ENCODE measurements at places on chromosomes 2 and 18.

DNA sequence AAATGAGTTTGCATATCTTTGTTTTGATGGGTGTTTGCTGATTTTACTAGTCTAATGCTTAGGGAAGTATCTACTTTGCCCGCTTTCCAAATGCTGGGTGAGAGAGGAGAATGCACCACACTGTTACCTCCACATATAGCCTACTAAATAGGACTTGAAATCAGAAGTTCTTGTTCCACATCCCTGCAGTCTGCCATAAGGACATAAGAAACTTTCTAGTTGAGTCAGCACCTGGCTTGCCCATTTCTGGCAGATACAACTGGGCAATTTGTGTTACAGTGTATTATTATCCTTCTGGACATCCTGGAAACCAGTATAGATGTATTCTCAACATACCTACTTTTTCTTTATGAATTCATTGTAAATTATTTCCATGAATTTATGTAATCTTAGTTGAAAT lies 29.5 kb downstream of the ANXA4 start:
- no peak for DNase-seq

- no peak for DNase-seq
Measured at GRCh38 chr2:235618039-235618438, 124.2 kb downstream of the AGAP1 start.

- no peak for DNase-seq
Measured at GRCh38 chr2:187233811-187234210, 214.2 kb downstream of the CALCRL start.

DNA sequence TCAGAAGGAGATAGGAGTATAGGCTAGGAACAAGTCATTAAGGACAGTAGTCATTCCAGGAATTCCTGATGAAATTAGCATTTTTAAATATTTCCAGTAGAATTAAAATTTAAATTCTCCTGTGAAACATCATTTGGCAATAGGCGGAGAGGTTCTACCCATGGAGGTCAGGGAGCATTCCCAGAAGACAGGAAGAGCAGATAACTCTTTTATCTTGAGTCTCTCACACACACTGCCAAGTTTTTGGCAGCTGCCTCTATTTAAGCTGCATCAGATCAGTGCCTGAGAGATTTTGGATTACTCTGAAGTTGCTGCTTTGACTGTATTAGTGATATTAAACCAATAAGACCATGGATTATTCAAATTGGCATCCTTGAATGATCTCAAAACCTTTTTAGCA lies 714.7 kb downstream of the EPHA4 start:
- DNase-seq: no peak

GRCh38 chr2:25257931-25258846 lies 83.5 kb downstream of the DNMT3A start:
- DNase-seq: no peak

DNA sequence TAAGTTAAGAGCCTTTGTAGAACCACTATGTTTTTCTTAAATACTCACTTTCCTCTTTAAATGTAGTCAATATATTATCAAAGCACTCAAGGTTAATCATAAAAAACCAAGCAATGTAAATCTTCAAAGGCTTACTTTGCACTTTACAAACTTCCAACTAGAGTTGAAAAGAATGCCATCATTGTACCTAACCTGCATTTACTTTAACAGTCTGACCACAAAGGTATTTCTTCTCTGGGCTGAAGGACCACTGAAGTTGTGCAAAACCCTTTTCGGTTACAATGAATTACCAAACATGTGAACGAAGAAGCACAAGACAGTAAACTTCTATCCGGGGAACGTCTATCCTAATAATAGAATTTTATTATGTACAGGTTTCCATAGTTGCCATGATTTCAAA lies 3.0 kb downstream of the HNRNPLL start:
- DNase-seq: no peak

DNA sequence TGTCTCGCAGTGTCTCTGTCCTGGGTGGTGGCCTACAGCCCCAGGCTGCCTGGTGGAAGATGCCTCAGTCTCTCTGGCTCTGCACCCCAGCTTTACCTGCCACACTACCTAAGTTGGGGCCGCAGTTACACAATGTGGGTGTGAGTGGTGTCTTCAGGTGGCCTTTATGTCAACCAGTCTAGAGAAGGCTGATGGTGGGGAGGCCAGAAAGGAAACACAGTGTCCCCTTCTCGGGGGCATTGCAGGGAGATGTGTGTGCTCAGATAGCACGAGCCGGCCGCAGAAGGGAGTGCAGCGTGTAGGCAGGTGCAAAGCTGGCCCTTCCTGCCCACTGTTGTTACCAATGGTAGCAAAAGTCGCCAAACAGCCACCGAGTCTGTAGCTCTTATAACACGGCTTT lies 216.1 kb downstream of the SH3RF3 start:
- no peak for DNase-seq

- DNase-seq: no peak
Measured at GRCh38 chr18:45788861-45789260, 36.6 kb upstream of the SIGLEC15 start.

- no peak for DNase-seq
Measured at GRCh38 chr2:202023904-202024266, 9.8 kb upstream of the FZD7 start.

GRCh38 chr2:205858881-205859441 lies 176.7 kb downstream of the NRP2 start:
- DNase-seq: no peak

GRCh38 chr2:234491281-234491680 lies 5.6 kb downstream of the ARL4C start:
- DNase-seq: no peak

DNA sequence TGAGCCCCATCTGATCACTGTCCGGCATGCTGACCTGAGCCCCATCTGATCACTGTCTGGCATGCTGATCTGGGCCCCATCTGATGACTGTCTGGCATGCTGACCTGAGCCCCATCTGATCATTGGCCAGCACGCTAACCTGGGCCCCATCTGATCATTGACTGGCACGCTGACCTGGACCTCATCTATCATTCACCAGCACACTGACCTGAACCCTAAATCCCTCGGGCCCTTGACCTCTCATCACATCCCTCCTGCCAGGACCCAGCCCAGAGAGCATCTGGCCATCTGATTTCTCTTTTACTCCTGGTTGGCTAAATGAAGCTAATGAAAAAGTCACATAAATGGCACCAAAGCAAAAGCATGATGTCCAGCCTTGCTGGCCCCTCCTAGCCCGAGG lies 207.1 kb downstream of the NDUFA10 start:
- DNase-seq: no peak

- no peak for DNase-seq
Measured at GRCh38 chr2:154556146-154556545, 142.3 kb upstream of the KCNJ3 start.

DNA sequence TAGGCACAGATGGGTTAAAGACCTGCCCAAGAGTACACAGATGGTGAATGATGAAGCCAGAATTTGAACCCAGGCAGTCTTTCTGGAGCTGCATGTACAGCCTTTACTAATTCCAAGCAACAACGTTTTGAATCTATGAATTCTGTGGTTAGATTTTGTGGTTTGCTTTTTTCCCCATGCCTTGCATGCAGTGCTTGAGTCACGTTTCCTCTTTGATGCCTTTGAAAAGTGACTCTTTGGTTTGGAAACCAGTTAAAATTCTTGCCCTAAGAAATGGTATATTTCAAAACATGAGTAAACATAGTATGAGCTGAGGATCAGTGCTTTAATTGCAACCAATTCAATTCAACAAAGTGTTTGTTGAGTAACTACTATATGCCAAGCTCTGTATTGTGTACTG lies 48.2 kb upstream of the PPM1B start:
- no peak for DNase-seq

DNA sequence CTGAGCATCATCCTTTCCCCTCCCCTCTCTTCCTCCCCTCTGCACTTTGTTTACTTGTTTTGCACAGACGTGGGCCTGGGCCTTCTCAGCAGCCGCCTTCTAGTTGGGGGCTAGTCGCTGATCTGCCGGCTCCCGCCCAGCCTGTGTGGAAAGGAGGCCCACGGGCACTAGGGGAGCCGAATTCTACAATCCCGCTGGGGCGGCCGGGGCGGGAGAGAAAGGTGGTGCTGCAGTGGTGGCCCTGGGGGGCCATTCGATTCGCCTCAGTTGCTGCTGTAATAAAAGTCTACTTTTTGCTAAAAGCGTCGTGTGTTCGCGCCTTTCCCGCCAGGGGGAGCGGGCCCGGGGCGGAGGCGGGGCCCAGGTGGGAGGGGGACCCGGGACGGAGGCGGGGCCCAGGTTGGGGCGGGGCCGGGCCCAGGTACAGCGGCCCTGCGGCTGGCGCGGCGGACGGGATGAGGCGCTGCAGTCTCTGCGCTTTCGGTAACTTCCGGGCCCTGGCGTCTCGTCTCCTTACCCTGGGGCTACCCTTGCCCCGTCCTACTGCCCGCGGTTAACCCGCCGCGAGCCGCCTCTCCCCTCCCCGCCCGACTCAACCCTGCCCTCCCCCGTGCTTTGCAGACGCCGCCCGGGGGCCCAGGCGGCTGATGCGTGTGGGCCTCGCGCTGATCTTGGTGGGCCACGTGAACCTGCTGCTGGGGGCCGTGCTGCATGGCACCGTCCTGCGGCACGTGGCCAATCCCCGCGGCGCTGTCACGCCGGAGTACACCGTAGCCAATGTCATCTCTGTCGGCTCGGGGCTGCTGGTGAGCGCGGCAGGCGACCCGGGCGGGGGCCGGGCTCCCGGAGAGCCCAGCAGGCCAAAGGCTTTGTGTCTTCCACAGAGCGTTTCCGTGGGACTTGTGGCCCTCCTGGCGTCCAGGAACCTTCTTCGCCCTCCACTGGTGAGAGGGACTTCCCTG lies at the start of gene KRTCAP3:
Gene KRTCAP3 (plus strand): TSS at position 424 of the 962 bp plus-strand sequence. CDS start 32 bp downstream, at position 456.
- DNase-seq: no peak

GRCh38 chr2:160581035-160581434 lies 87.4 kb upstream of the RBMS1 start:
- DNase-seq: no peak

DNA sequence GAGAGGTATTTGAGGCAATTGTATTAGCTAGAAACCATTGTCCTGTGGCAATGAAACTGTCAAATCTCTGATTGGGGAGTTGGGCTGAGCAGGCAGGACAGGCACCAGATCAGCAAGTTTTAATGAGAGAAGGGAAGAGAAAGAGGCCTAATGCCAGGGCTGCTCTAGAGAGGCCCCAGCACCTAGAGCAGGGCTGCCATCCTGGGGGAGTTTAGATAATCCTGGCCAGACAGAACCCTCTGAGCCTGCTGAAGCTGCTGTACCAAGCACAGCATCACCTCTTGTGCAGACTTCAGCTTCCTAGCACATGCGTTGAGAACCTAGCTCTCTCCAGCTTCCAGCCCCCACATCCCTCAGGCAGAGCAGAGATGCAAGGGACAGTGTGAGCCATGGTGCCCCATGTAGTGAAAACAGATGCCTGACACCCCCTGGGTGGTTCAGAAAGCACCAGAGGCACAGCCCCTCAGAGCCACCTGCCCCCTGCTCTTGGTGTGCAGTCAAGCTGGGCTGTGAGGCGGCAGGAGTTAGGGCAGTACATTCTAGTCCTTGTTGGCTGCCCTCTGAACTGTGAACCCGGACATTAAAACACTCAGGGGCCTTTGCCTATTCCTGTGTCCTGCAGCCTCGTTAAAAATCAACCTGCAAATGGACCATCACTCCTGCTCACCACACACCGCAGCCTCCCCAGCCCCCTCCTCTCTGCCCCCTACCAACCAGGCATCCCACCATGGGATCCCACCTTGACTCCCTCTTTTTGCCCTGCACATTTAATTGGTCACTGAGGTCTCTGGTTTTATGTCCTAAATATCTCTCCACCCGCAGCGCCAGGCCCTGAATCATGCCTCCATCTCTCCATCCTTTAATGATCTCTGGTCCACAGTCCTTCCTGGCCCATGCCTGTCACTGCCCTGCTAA lies 52.7 kb downstream of the ADD2 start:
- no peak for DNase-seq

GRCh38 chr2:126413079-126413478 lies 242.9 kb upstream of the GYPC start:
- DNase-seq: no peak

DNA sequence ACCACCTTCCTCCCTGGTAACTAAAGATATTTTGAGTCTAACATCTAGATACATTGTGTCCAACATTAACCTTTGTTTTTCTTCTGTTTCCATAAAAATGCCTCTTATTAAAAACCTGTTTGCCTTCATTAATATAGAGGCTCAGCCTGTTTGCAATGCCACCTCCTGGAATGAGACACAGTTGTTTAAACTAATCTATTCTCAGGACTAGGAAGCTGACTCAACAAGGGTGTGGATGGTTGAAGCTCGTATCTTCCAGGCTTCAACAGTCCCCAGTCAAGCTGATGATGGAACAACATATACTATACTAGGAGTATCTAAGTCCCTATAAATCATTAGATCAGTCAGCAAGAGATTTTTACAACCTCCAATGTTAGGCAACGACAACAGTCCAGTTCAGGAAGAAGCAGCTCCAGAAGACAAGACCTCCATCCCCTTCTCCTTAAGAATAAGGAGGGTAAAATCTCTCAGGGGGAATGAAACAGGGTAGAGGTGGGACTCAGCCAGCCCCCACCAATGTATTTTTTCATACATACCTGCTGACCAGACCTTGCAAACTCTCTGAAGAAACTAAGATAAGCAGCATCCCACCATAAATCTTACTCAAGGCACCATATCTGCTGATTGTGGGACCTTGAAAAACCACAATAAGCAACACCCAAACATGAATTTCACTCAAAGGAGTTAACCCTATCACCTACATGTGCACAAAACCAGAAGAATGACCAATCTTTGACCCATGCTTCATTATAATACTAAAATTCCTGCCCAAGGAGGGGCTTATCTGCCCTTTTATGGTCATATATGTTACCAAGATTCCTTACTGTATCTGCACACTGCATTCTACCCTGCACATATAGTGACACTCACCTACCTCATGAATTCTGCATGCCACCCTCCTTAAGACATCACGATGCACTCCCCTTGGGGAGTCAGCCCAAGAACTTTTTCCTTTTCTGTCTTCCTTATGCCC lies 21.4 kb downstream of the ZNF24 start:
- DNase-seq: no peak

- no peak for DNase-seq
Measured at GRCh38 chr18:13562494-13563029, 163.8 kb downstream of the FAM210A start.

Data from caudate nucleus (tissue), 63 donors.